AML-193 (cell line): ENCODE measurements at places on chromosomes 1 and 21.

- no peak for DNase-seq
Observed at GRCh38 chr1:219422811-219423598, 189.9 kb downstream of the ZC3H11B start.

DNA sequence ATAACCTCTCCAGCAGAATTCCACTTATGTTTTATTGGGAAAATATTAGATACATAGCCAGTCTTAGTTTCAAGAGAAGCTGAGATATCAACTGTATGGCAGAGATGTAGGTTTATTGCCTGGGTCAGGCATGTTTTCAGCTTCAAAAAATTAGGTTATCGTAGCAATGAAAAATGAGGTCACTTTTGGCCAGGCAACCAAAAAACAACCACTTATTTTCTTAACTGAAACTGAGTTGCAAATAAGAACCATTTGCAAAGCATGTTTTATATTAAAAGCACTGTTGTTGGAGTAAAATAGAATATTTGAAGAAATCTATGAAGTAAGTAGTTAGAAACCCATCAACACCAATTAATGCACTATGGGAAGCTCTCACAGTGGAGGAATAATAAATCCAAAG lies 5.5 kb upstream of the OR6Y1 start:
- no peak for DNase-seq

DNA sequence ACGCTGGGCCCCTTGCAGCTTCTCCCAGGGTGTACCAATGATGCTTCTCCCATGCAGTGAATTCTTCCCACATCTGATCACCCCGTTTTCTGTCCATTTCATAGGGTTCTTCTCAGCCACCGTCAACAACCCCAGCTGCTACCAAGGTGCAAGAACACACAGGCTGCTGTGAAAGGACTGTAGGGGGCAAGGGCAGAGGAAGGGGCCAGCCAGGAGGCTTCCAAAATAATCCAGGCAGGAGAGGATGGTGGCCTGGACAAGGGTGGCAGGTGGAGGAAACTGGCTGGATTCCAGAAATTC lies 113.3 kb upstream of the WNT4 start:
- DNase-seq = no peak

GRCh38 chr1:116062201-116062600 lies 49.0 kb upstream of the MAB21L3 start:
- DNase-seq = no peak

DNA sequence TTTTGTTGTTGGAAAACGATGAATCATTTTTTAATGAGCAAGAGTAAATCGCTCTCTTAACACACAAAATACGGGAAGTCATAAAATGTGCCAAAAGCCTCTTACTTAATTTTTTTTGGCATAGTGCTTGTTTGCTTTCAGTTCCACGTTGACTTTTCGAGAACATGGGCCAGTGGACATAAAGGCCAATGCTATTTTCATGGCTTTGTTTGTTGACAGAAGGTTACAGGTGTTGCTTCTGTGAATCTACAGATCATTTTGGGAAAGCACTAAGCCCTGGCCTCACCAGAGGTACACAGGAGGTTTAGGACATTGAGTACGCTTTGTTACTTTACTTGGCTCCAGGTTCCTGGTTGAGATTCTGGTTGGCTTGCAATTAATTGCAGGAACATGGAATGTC lies 199.4 kb upstream of the HMCN1 start:
- peak; percentile 65 for DNase-seq

DNA sequence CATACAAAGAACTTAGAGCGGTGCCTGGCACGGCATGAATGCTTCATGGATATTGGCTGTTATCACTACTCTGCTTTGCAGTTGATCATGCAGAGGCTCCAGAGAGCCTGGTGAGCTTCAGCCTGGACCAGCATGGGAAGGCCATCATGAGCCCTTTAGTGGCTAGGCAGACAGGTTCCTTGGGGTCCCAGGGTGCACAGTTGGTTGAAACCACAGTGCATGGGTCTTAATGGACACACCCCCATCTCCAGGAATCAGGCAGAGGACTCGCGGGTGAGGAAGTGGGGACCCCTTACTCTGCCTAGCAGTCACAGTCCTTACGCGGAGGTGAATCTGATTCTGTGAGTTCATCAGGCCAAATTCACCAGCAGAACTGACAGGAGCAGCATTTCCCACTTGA lies 1.1 kb downstream of the GJB5 start:
- DNase-seq = no peak

DNA sequence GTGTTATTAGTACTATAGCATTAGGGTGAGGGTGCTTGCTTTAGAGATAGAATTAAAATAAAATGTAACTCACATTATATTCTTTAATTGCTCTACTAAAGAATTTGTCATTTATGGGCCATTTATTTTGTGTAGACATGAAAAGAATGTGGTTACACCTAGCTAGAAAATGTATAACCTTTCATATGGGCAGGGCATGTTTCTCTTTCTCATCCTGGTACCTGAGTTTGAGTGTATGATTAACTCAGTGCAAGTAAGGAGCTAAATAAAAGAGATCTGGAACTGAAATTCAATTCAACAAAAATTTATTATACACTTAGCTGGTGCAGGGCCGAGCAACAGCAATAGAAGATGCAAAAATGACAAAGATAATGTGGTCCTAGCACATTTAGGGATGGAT lies 47.4 kb downstream of the MAP3K7CL start:
- no peak for DNase-seq

DNA sequence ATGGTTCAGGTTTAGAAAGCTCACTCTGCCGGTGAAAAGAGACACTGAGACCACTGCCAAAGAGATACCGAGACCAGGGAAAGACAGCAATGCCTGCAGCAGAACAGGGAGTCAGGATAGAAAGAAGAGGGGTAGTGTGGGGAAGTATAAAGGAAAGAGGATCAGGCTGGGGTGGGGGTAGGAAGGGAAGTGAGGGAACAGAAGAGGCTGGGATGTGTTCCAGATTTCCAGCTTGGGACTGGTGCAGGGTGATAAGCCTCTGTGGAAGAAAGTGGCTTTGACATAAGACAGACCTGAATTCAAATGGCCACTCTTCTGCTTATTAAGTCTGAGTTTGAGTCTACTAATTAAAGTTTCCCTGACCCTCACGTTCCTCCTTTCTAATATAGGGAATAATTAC lies 105.9 kb downstream of the PIK3R3 start:
- no peak for DNase-seq

- no peak for DNase-seq
Observed at GRCh38 chr1:230568008-230568407, 74.3 kb upstream of the COG2 start.

- no peak for DNase-seq
Observed at GRCh38 chr1:211705467-211706091, 30.2 kb upstream of the NEK2 start.

DNA sequence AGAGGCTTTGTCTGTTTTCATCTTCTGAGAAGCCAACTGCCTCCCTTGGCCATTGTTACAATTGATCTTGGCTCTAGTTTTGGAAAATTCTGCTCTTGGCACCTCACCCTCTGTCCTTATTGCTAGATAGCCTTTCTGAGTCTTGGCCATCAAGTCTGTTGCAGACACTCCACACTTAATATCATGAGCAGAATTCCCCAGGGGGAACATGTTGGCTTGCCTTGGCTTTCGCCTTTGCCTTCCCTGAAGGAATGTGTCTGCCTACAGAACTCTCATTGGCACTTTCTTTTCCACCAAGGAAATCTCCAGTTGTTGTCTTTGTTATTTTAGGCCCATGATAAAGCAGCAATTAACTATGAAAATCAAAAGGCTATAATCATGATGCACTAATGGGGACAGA lies 42.7 kb upstream of the LDLRAP1 start:
- DNase-seq = no peak

- no peak for DNase-seq
Observed at GRCh38 chr1:45023663-45024062, 11.6 kb downstream of the UROD start.

DNA sequence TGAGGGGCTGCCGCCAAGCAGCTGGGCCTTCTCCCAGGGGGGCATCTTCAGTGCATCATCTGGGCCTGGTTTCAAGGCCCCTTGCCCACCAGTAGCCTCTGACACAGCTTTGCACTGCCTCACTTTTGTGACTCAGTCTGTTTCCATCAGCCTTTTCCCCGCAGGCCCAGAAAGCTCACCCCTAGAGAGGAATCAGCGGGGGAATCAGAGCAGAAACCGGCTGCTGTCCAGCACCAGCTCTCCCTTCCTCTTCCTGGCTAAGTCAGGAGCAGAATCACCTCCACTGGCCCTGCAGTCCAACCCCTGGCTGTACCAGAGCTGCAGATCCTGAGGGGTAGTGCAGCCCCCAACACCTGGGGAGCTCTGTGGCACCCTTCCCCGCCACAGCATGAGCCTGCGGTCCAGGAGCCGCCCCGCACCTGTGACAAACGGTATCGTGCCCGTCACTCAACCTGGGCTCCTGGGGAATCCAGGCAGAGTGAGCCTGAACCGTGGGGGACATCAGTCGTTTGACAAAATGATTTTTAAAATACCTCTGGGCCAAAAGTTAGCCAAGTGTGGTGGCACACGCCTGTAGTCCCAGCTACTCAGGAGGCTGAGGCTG lies 83.3 kb upstream of the TMEM51 start:
- DNase-seq = no peak

GRCh38 chr1:196887515-196888239 lies at the start of gene CFHR4:
CFHR4 (plus strand) TSS chr1:196888052; CDS start chr1:196888151, 99 bp downstream.
- DNase-seq = no peak

DNA sequence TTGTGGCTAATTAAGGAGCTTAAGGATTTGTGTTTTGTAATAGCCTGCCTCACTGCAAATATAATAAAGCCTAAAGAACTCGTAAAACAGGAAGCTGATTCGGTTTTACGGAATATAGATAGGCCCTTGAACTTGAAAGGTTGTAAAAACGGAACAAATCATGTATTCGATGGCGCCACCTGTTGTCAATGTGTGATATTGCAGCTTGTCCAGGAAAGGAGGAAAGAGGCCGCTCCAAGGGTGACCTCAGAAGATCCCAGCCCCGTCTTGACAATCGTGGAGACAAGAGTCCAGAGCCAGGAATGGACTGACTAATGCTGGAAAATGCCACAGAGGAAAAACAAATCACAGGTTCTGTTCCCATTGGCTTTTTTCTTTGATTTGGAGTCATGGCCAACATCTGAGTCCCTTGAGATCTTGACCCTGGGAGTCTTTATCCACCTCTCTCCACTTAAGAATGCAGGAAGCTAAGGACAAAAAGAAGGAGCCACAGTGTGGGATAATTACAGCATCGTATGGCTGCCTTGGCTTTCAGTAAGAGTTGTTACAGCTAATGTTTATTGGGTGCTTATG lies 7.0 kb upstream of the IGSF21 start:
- DNase-seq = peak; percentile 52

- no peak for DNase-seq
Observed at GRCh38 chr1:209455661-209456358, 127.7 kb upstream of the CAMK1G start.

DNA sequence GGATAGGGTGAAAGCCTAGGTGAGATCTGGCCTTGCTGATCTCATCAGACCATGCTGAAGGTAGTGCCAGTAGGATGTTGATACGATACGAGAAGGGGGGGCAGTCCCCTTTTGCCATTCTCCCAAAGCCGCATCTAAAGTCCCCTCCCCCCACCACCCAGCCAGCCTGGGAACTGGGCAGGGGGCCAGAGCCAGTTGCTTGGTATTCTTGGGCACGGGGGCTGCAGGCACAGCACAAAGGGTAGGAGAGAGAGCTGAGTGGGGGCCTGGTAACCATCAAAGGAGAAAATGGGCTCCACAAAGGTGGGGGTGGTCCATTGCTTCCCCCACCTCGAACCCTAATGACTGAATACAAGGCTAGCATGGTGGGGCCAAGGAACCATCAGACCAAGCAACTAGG lies 5.4 kb downstream of the PEA15 start:
- DNase-seq = no peak

GRCh38 chr1:29354511-29355098 lies 118.3 kb downstream of the PTPRU start:
- no peak for DNase-seq

DNA sequence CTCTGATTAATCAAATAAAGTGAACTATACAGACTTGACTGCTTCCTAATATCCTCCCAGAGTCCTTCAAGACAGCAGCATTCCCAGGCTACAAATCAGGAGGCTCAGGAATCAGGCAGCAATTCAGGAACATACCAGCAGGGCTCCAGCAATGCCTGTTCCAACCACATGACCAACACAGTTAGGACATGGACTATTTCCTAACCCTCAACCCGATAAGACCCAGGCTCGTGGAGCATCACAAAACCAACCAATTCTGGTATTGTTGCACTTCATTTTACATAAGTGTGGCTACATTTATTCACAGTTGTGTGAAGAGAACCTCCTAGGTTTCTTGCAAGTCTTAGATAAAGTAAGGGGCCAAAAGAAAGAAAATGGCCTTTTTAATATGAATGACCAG lies 546.2 kb upstream of the ADGRL2 start:
- DNase-seq = no peak

DNA sequence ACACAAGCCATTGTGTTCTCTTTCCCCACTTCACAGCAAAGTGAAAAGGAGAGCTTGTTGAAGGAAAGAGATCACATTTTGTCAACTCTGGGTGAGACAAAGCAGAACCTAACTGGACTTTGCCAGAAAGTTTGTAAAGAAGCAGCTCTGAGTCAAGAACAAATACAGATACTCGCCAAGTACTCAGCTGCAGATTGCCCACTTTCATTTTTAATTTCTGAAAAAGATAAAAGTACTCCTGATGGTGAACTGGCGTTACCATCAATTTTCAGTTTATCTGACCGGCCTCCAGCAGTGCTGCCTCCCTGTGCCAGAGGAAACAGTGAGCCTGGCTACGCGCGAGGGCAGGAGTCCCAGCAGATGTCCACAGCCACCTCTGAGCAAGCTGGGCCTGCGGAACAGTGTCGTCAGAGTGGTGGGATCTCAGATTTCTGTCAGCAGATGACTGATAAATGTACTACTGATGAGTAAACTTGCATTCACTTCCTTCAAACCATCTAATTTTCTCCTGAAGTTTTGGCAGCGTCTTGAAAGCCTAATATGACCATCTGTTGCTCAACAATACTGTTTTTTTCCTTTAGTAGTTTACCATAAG lies 43.7 kb downstream of the BACH1 start:
- no peak for DNase-seq

DNA sequence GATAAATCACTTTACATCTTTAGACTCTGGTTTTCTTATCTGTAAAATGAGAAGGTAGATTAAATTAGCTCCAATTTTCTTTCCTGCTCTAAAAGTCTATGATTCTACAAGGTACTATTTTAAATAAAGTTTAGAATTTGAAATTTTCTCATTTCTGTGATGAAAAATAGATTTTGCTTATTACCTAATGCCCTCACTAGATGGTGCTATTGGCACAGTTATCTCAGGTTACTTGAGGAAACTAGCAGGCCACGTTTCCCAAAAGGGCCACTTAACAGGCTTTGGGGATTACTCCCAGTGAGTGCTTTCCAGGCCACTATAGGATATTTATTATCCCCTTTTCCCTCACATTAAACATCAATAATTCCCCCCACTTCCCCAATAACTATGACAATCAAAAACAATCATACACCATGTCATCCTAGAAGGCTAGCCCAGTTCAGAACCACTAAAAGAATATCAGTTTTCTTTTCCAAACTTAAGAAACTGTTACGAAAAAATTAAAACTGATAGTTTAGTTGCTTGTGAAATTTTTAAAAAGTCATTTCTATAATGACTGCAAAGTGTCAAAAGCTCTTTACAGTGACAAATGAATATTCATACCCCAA lies 30.6 kb downstream of the OMA1 start:
- peak; percentile 68 for DNase-seq
